Activated CD4-positive, CD25-positive, alpha-beta regulatory T cell (primary cell): ENCODE measurements at places on chromosomes 6 and 20.

GRCh38 chr6:39102071-39102820 lies 12.7 kb downstream of the SAYSD1 start:
- DNase-seq, result no peak

DNA sequence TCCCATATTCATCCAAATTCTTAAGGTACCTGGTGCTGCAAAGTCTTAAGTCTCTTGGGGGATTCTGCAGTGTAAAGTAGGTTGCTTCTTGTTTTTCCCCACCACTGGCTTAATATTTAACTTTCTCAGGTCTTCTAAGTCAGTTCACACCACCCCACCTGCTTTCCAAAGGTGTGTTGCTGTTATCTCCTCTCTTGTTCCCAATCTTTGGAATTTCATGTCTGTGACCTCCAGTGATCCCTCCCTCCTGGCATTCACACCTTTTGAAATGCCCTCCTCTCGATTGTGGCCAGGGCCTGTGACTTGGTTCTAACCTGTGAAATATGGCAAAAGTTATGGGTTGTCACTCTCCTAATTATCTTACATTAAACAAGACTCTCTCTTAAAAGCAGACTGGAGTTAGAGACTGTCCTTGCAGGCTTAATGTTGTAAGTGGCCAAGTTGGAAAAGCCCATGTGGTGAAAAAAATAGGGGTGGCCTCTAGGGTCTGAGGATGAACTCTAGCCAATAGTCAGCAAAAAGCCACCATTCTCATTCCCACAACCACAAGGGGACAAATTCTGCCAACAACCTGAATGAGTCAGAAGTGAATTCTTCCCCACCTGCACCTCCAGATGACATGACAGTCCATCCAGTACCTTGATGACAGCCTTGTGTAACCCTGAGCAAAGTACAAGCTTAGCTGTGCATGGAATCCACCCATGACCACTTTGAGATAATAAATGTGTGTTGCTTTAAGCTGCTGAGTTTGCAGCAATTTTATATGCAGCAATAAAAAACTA lies 45.1 kb downstream of the ADGRF1 start:
- DNase-seq, result no peak

DNA sequence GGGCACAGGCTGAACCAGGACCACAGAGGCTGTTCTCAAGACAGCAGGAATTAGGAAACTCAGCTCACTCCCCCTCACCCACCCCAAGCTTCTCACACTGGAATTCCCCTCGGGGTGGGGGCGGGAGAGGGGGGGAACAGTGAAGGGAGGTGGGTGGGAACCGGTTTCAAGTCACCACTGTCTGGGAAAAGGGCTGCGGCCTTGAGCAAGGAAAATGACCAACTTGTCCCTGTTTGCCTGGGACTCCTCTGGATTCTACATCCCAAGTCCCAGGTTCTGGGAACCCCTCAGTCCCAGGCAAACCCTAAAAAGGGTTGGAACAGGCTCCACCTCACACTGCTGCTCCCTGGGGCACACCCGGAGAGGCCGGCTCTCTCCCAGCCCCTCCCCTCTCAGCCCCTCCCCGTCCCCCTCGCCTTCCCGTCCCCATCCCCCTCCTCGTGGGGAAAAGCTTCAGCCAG lies 230.7 kb downstream of the TFAP2C start:
- DNase-seq, result no peak

DNA sequence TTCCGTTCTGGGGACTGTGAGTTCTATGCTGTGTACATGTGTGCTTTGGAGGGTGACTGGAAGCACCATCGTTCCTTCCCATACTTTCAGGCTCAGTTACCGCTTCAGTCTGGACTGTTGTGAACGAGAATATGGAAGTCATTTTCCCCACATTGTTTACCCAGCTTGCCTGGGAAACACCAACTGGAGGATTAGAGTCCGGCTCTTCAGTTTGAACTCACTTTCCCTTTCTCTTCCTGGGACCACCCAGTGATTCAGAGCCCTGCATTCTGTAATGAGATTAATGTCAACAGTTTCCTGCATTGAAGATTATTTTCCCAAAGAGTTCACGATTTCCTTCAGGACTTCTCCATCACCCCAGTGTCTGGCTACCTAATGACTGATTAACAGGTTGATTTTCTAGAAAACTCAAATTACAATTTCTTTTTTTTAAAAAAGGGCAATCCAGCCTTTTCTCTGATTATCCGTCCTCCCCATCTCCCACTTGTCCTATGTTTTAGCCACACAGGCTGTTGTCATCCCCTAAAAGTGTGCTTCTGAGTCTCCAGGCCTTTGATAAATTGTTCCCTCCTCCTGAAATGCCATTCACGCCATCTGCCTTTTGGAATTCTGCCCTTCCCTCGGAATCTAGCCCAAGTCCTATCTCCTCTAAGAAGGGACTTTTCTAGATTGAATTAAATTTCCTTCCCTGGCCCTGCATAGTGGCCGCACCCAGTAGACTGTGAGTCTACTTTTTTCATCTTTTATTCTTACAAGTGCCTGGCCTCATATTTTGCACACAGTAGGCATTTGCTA lies 3.3 kb upstream of the TAGAP start:
- no peak for DNase-seq

DNA sequence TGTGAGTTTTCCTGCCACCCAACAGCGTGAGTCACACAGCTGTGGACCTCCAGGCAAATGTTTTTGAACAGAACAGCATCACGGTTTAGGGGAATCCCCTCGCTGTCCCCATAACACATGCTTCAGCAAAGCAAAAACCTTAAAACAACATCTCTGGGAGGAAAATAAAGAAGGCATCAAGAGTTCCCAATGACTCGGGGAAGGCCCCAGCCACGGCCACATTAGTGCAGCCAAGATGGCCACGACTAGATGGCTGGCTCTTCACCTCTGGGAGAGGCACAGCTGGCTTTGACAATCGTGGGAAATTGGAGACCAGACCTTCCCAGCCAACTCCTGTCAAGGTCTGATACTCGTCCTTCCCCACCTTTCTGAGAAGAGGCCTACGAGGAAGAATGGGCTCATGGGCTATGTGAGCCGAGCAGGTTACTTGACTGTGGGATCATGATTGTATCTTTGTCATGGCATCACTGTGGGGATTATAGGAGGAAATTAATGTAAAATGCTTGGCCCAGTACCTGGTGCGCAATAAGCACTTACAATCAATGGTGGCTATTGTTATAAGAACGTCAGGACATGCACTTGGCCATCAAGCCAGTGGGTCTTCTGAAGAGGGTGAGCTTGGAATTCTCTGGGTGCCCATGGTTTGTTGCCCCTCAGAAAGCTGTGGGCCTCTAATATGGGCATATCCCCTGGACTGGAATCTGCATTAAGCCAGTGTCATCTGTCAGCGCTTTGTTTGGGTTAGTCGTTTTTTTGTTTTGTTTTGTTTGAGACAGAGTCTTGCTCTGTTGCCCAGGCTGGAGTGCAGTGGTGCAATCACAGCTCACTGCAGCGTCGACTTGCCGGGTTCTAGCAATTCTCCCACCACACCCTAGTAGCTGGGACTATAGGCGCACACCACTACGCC lies 43.6 kb downstream of the FGD2 start:
- DNase-seq, result peak; percentile 55

GRCh38 chr20:4873396-4873795 lies 127.9 kb downstream of the SLC23A2 start:
- no peak for DNase-seq

DNA sequence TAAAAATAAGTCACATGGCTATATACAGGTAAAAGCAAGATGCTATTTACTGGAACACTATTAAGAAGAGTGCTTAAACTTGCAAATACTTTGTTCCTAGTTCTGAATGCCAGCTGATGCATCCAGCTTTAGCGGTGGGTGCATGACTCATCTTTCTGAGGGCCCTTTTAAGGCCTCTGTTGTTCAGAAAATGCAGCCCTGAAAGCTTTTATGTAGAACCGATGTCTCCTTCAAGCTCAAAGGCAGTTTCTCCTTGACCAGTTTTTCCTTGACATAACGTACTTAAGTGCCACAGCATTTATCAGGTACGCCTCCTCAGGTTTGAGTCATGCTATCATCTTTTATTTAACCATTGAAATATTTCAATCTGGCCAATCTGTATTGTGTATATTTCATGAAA lies 82.8 kb downstream of the MLIP start:
- no peak for DNase-seq

GRCh38 chr20:52748990-52749389 lies 223.2 kb upstream of the TSHZ2 start:
- no peak for DNase-seq

- DNase-seq, result no peak
Observed at GRCh38 chr6:116373300-116373699, 2.6 kb downstream of the DSE start.

DNA sequence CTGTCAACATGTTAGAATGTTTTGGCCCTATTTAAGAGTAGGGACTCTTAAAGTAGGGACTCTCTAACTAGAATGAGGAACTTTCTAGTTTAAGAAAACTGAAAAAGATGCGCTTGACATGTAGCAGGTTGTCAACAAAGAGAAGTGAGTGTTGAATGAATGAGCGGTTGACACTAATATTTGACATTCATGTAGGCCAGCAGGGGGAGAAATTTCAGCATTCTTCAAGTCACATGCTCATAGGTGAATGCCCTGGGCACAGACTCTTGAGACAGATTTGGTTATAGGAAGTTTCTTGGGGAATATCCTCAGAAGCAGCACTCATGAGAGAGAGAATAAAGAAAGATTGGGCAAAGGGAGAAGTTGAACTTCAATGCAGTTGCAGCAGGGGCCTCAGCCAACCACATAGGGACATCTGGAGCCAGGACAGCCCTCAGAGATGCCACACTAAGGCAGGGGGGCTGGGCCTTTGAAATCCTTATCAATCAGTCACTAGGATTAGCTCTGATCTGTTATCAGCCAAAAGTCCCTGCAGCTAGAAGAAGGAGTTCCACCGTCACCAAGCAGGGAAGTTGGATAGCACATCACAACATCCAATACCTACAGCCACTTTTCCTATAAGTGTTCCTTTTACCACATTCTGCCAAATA lies 145.1 kb upstream of the FKBP1C start:
- DNase-seq, result no peak

GRCh38 chr6:105501826-105502344 lies 99.0 kb upstream of the PREP start:
- DNase-seq, result no peak

DNA sequence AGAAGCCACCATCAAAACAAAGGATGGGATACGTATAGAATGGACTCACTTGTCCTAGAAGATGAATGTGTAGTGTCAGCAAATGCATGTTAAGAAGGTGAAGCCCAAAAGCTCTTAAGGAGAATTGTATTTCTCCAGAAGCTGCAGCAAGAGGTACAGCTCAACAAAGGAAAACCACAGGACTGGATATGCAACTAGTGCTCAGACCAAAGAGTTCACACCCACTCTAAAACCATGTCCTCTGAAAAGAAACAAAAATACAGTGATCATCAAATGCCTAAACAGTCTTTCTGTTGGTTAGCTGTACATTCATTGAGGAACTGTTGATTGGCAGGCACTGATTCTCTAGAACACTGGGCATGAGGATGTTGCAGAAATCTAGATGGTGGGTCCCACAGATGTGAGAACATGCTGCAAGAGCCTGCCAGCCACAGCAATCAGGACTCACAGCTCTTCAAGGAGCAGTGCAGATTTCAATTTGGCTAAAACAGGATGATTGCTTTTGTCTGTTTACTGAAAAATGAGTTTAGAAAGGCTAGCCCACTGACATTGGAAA lies 94.6 kb downstream of the COL9A1 start:
- DNase-seq, result no peak

DNA sequence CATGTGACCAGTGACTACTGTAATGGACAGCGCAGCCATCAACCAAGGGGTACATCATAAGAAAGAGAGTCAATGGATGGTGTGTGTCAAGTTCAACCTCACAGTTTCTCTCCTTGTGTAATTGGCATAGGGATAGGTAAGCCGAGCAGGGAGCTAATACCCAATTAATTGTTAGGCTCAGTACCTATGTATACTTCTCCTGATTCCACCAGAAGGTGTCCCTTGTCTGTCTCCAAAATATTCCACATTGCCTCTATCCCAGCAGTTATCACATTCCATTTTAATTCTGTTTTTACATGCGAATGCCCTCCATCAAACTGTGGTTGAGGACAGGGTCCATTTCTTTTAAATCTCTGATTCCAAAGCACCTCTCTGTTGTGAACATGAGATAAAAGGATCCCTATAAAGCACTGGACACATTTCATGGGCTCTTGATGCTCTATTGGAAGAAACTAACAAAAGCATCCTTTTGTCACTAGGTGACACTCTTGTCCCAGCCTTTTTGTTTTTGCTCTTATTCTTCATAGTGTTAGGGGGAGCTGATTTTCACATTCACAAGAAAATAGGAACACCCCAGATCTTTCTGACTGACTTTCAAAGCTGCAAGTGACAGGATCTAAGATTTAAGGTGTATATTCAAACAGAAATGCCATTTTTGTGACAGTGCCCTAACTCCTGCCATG lies 38.9 kb downstream of the FBXO9 start:
- no peak for DNase-seq
